ENCODE measurements at places on chromosomes 2 and 18. TPM values are rescaled to one million over a fixed set of nuclear protein-coding genes. Genes with fewer than 3 reads are reported as not detected.

GRCh38 chr18:45677276-45677807 lies 46.6 kb upstream of the SLC14A1 start:
- no peak for DNase-seq

DNA sequence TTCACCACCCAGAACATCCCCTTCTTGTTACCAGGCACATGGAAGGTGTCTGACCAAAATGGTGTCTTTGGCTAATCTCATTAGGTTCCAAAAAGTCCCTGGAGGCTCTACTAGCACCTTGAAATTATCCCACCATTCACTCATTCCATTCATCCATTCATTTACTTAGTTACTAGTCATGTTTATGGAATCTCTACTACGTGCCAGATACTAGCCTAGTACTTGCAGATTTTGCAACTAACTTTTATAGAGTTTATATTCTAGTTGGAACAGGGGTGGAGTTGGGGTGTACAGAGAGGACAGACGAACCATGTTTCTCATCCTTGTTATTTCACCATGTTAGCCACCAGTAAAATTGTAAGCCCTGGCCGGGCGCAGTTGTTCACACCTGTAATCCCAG lies 4.0 kb upstream of the NOP58 start:
- no peak for DNase-seq

DNA sequence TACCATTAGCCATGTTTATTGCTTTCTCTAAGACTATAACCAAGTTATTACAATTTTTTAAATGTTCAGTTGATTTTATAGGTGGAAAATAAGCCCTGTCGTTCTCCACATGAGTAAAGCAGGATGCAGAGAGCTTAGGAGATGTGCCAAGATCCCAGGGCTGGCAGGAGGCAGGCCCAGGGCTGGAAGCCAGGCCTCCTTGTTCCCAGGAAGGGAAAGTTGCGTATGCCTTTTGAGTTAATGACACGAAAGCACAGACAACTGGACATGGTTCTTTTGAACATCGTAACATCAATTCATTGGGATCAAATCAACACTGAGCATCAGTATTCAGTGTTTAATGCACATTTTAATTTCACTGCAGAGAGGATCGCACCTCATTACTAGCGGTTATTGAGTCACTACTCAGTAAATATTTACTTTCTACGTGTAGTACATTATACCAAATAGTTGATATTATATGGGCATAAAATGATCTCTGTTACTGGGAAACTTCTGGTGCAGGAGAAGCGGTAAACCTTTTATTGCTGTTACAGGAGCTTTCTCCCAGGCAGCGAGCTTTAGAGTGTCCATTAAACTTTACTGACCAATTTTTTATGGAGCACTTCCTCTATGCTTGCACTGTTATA lies 60.0 kb downstream of the RNF144A start:
- no peak for DNase-seq

DNA sequence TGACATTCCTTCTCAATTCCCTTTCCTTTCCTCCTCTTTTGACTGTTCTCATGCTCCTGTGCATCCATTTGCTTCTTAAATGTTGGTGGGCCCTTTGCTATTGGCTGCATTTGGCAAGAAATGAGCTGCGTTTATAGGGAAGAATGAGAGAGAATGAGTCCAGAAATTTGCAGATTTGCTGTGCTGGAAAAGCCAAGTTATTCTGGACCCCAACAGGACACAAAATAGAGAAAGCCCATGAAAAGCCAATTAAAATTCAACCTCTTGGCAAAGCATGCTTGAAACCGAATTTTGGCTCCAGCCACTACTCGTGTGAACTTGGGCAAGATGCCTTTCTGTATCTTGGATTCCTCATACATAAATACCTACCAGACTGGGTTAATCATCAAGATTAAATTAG lies 1.3 kb upstream of the SCLY start:
- DNase-seq = no peak

MFF gene
- polyA plus RNA-seq = 146 TPM

ALLC gene
- not detected for polyA plus RNA-seq

All from right renal pelvis (tissue), 4 donors.